ENCODE measurements at places on chromosomes 2 and 18.
A peak's percentile ranks its signal among the peaks of the same experiment; 100 is the strongest.

DNA sequence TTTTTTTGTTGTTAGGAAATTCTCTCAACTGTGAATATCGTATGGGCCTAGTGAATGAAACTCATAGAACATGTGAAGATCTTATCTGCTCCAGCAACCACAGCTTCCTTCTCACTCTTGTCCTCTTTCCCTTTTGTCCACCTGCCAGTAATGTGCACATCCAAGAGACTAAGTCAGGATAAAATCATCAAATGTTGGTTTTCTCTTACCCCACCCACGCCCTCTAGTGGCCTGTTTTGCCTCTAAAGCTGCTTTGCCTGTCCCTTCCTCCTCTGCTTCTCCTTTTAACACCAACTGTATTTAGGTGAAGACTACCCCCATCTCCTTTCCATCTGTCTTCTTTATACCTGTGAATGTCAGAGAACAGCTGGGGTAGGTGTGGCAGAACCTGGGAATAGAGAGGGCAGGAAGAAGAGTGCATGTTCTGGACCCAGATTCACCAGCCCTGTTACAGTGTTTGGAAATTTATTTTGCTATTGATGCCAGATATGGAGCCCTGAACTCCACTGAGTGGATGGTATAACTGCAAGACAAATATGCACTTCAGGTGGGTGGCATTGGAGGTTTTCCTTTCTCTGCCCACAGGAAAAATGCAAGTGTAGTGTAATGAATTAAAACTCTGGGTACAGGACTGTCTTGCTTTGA, 8.4 kb upstream of the MGAT5 start:
- no peak for DNase-seq

GRCh38 chr18:7748251-7749007, 181.3 kb downstream of the PTPRM start:
- no peak for DNase-seq

- no peak for DNase-seq
Observed at GRCh38 chr2:56674084-56674483, 490.3 kb downstream of the CCDC85A start.

- no peak for DNase-seq
Observed at GRCh38 chr2:144458541-144458940, 61.4 kb downstream of the ZEB2 start.

DNA sequence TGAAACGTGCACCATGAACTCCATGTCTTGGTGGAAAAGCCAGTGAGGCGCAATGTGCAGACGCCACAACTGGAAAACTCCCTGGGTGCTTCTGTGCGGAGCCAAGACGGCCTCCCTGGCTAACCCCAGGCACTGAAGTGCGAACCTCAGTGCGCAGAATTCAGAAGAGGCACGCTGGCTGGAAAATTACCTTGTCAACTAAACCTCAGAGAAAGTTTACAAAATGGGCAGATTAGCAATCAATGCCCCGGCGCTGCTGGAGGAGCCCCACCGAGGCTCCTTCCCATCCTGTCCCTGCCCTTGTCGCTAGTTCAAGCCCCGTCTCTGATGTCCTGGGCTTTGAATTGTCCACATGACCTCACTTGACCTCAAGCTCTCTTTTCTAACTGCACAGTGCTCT, 22.2 kb downstream of the SNORC start:
- no peak for DNase-seq

GRCh38 chr2:196435189-196435588, 204.3 kb upstream of the CCDC150 start:
- no peak for DNase-seq

DNA sequence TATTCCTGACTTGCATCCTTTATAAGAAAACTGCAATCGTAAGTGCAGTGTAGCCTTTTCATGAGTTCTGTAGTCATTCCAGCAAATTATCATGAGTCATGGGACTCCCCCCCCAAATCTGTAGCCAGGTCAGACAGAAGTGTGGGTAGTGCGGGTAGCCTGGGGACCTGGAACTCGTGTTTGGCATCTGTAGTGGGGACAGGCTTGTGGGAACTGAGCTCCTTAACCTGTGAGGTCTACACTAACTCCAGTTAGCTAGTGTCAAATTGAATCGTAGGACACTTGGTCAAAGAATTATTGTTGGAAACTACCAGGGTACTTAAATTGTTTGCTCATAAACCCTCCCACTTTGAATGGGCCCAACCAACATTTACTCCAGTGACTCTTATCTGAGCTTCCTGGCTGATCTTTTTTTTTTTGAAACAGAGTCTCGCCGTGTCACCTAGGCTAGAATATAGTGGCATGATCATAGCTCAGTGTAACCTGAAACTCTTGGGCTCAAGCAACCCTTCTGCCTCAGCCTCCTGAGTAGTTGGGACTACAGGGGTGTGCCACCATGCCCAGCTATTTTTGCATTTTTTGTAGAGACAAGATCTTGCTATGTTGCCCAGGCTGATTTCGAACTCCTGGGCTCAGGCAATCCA, 12.4 kb downstream of the PFN4 start:
- no peak for DNase-seq

DNA sequence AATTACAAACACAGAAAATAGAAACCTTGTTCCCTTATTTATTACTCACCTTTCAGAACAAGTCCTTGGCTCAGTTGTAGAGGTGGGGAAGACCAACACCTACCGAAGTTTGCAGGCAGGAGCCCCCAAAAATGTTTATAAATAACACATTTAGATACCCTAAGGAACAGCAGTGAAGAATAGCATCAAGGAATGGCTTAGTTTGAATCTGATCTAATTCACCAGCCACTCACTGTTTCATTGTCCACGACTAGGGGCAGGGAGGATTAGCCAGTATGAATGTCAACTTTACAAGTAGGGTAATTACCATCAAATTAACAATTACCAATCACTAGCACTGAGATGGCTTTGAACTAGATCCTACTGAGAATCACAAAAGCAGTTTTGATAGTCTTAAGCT, 65.4 kb downstream of the PRPF40A start:
- DNase-seq: no peak

- DNase-seq: no peak
Observed at GRCh38 chr2:166568409-166568808, 74.4 kb upstream of the SCN7A start.

GRCh38 chr2:54176577-54176976, 61.2 kb downstream of the ACYP2 start:
- peak; percentile 7 for DNase-seq

- no peak for DNase-seq
Observed at GRCh38 chr18:9910661-9911060, 3.2 kb upstream of the VAPA start.

DNA sequence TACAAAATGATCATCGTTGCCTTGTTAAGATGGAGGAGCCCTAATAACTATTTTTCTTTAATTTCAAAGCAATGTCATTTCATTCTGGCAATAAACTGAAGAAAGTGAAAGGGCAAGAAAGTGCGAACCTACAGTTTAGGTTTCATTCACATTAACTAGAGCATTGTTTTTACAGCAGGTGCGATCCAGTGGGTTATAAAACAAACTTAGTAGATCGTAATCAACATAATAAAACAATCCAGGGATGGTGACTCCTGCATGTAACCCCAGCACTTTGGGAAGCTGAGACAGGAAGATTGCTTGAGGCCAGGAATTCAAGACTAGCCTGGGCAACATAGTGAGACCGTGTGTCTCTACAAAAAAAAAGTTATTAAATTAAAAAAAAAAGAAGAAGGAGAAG, 51.1 kb downstream of the AP1S3 start:
- DNase-seq: no peak

DNA sequence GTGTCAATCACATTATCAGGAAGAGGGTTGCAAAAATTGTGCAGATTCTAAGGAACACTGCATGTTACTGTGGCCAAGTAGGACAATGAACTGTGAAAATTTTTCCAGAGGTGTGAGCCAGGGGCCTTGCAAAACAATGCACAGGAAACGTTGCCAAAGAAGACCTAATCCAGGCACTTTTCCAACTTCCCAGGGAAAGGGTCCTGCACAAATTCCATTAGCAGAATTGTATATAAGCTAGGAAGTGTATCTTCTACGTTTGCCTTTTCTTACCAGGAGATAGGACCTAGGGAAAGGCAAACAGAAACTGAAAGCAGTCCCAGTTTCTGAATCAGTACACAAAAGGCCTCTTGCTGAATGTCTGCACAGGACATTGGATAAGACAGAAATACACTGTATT, 1888.3 kb upstream of the CELF4 start:
- no peak for DNase-seq

DNA sequence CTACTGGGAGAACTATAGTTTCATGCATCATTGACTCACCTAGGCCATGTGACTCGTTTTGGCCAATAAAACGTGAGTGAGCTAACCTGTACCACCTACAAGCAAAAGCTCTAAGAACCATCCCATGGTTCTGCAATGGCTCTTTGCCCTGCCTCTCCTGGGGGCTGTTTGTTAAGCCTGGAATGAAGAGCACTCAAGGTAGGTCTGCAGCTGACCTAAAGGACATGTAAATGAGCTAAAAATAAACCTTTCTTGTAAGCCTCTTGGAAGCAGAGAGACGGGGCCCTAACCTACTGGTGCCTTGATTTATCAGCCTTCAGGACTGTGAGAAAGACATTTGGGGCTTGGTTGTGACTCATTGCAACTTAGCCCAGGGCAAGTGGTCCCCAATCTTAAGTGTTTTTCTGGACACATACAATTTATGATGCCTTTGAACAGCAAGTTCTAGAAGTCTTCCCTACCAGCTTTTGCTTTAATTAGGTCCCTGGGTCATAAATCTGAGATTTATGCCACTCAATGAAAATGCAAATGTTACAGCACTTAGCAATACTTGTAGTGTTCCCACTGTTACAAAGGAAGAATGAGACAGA, 107.4 kb downstream of the OSBPL6 start:
- DNase-seq: no peak

GRCh38 chr18:22098563-22098989, 70.8 kb upstream of the GATA6 start:
- DNase-seq: no peak

- no peak for DNase-seq
Observed at GRCh38 chr2:157672129-157672528, 43.5 kb upstream of the ACVR1C start.

GRCh38 chr2:45014016-45014702, 4.9 kb upstream of the SIX2 start:
- no peak for DNase-seq
